NCI-H2081 (cell line): ENCODE measurements at places on chromosomes 13 and 19.

GRCh38 chr19:58584498-58585441, 11.6 kb upstream of the MZF1 start:
- no peak for DNase-seq

DNA sequence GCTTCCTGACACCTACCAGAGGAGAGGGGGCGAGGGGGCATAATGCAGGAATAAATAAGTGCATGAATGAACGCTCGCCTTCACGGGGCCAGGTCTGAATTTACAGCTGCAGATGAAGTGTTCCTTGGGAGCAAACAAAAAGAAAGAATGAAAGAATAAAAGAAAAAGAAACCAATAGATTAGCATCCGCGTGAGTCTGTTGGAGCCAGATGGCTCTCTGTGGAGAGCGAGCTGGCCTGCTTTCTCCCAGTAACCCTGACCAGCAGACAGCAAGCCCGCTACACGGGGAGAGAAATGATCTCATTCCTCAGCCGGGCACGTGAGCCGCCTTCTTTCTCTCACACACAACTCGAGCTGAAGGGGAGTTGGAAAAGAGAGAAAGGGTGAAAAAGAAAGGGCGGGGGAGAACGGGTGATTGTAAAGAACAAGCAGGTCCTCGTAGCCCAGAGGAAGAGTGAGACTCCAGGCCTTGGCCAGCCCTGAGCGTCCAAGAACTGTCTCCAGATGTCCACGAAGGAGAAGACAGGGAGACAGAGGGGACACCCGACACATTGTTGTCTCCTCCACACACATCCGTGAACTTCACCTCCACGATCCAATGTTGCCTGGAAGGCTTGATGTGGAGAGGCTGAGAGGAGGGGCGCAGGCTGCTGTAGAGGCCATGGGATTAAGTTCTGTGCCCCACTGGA, 81.4 kb downstream of the RNASEH2B start:
- DNase-seq = peak; percentile 85

DNA sequence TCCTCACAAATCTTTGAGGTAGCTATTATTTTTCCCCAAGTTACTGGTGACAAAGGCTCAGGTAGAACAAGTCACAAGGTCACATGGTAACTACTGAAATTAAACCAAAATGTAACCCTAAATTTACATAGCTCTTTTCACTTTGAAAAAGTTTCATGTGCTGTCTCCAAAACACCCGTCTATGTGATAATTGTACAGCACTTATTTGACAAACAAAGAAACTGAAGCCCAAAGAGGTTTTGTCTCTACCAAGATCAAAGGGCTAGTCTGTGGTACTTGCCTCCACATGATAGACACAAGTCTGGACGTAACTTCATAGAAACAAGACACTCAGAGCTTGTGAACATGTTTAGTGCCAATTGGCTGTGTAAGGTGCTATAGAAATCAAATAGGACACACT, 108.3 kb downstream of the SACS start:
- no peak for DNase-seq

DNA sequence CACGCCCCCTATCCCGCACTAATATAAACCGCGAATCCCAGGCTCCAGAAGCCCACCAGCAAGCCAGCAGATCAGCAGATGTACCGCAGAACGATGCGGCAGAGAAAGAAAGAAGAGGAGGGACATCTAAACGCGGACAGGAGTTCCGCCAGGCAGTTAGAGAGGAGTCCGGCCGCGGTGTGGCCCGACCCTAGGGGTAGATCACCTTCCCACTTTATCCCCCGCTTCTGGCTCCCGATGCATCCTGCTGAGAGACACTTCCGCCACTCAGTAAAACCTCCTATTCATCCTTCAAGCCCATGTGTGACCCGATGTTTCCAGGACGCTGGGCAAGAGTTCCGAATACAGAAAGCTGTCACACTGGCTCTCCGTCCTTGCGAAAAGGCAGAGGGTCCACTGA, 1046.8 kb downstream of the SLITRK5 start:
- no peak for DNase-seq

- DNase-seq = no peak
These were observed 251.5 kb downstream of the ABCC4 start for GRCh38 chr13:95049772-95050171.

DNA sequence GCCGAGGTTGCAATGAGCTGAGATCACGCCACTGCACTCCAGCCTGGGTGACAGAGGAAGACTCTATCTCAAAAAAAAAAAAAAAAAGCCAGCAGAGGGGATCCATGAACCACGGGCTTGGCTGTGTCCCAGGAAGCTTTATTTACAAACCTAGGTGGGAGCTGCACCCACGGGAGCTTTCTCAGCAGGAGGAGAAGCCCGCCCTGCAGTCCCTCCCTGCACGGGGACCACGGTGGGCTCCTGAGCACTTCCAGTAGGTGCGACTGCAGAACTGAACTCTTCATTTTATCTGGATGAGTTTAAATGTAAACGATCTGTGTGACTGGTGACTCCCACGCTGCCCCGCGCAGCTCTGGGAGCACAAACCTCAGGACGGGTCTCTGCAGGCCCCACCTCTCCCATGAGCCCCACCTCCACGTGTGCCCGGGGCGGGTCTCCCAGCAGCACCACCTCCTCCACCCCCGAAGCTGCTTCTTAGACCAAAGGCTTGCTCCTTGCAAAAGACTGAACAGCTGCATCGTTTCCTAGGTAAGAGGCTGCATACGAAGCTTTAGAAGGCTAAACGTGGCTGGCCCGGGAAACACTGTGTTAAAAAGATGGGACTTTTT, 66.4 kb downstream of the SPACA7 start:
- DNase-seq = no peak

- DNase-seq = no peak
These were observed 316.6 kb downstream of the DNAJC15 start for GRCh38 chr13:43339805-43340550.

DNA sequence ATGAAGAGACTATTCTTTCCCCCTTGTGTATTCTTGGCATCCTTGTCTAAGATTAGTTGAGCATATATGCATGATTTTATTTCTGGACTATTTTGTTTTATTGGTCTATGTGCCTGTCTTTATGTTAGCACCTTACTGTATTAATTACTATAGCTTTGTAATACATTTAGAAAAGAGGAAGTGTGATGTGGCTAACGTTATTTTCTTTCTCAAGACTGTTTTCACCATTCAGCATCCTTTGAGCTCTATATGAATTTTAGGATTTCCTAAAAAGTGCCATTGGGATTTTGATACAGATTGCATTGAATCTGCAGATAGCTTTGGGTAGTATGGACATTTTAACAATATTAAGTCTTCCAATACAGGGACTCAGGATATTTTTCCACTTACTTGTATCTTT, 37.5 kb upstream of the PCDH20 start:
- no peak for DNase-seq

GRCh38 chr13:29472332-29472961, 123.0 kb downstream of the SLC7A1 start:
- no peak for DNase-seq

DNA sequence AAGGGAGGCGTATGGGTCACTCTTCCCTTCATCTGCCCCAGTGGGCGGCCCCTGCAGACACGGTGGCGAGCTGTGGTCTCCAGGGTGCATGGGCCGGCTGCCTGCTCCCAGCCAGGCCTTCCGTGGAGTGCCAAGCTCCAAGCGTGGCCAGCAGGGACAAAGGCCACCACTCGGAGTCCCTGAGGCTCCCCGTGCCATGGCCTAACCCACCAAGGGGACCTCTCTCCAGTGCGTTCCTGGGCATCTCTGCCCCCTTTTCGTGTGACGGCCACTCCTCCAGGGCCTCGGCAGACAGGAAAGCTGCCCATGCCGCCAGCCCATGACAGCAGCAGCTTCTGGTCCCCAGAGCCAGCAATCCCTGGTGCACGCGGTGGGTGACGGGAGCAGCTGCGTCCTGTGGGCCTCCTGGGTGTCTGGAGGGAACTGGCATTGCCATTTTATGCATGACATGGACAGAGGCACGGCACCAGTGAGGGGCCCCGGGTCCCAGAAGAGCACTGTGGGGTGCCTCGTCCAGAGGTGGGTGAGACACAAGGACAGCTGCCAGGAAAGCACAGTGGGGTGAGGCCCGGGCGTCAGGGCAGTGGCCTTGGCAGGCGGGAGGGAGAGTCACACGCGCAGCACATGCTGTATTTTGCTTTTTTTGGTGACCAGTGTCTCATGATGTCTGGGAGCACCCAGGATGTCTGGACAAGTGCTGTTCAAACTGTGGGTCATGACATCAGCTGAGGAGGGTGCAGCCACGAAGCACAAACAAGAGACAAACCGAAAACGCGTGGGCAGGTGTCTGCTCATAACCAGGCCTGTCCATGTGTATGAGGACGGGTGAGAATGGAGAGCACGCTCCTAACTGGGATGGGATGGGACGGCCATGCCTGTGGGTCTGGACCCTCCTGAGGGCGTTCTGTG, 32.3 kb downstream of the CEBPG start:
- no peak for DNase-seq

DNA sequence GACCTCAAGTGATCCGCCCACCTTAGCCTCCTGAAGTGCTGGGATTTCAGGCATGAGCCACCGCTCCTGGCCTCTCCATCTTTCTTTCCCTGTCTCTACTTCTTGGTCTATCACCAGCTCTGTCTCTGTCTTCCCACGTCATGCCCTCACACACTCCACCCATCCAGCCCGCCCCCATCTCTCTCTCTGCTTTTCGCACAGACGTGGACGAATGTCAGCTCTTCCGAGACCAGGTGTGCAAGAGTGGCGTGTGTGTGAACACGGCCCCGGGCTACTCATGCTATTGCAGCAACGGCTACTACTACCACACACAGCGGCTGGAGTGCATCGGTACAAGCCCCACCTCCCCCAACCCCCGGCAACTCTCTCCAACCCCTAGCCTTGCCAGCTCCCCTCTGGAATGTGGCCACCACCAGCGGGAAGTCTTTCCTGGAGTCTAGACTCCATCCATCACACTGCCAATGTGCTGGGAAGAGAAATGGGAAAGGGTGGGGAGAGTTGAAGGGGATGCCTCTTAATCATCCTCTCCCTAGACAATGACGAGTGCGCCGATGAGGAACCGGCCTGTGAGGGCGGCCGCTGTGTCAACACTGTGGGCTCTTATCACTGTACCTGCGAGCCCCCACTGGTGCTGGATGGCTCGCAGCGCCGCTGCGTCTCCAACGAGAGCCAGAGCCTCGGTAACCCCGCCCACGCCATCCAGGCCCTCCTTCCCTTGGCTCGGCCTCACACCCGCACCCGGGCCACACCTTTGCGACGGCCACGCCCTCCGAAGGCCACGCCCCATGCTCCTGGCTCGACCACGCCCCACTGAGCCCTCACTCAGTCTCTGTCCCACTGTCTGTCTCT, 22.5 kb downstream of the LTBP4 start:
- peak; percentile 77 for DNase-seq

GRCh38 chr13:96898212-96898611, 96.1 kb downstream of the OXGR1 start:
- DNase-seq = no peak

DNA sequence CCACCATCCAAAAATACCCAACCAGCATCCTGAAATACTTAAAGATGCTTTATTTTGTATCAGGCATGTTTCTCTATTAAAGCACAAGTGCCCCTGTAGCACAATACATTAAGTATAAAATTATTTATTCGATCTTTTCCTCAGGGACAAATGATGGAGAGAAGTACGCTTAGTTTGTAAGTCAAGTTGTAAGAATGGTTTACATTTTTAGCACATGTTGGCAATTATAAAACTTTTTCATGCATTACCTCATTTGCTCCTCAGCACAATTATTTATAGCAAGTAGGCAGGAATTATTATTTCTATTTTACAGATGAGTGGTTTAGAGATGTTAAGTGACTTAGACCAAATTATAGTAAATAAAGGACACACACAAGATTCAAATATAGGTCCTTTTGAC, 232.6 kb upstream of the HTR2A start:
- no peak for DNase-seq

GRCh38 chr19:49512970-49513745, 697 bp downstream of the FCGRT start:
- DNase-seq = peak; percentile 69

GRCh38 chr13:49042476-49042875, 66.8 kb downstream of the FNDC3A start:
- DNase-seq = no peak

DNA sequence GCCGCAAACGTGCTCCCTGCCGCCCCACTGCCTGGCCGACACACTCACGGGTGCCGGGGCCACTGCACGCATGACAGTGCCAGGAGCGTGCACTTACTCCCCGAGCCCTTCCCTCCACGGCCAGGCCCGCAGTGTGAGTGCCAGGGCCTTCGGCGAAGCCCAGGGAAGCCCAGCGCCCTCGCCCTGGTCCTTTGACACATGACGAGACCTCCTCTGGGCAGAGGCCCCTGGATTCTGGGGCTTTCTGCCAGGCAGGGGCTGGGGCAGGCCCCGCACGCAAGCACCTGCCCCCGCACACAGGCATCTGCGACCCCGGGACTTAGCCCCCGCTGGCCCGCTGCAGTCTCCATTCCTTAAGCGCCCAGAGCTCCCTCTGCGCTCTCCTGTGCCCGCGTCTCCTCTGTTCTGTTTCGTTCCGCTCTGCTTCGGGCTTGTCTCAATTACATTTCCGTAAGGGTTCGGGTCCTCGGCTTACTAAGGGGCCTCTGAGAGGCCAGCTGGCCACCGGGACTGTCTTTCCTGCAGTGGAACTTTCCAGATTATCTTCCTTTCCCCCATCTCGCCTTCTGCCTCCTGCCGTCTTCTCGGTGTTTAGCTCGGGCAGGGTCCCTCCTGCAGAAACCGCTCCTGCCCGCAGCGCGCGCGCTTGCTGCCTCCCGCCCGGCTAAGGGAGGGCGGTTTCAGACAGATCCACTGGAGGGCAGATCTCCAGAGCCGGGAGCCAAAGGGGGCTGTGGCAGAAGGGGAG, 98.8 kb downstream of the ING1 start:
- no peak for DNase-seq

DNA sequence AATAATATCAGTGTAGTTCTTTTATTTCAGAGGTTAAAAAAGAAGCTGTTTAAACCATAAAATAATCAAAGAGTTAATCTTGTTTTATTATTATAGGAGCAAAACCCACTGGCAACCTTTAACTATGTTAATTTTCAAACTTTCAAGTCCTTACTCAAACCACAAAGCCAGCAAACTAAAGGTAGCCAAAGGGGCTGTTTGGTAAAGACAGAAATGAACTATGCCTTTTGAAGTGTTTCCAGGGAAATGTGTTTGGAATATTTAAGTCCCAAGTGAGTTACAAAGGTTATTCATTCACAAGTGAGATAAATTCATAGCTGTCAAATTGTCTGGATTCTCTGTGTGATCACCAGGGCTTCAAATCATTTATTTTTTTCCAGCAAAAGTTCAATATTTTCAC, 264.7 kb downstream of the MZT1 start:
- no peak for DNase-seq

- DNase-seq = no peak
These were observed 264.9 kb downstream of the UQCRFS1 start for GRCh38 chr19:28948026-28948425.

GRCh38 chr19:19540715-19541515, 2.9 kb downstream of the CILP2 start:
- DNase-seq = no peak

GRCh38 chr13:80830431-80830830, 489.5 kb upstream of the SPRY2 start:
- no peak for DNase-seq

GRCh38 chr13:41788552-41788951, 172.4 kb downstream of the VWA8 start:
- no peak for DNase-seq
